Right lobe of liver (tissue), 6 donors: ENCODE measurements at places on chromosomes 2 and 18. TPM values are rescaled to one million over a fixed set of nuclear protein-coding genes. Genes with fewer than 3 reads are reported as not detected.

GCG gene
- total RNA-seq: not detected

IKZF2 gene
- total RNA-seq: 3.0 TPM

RFX8 gene
- not detected for total RNA-seq

LRATD1 gene
- total RNA-seq: 0.79 TPM
